Activated naive CD4-positive, alpha-beta T cell treated with anti-CD3 and anti-CD28 coated beads, Interleukin-2, amount 10 ng/mL, durations not matched to agents 5 hours and 36 hours (primary cell): ENCODE measurements at places on chromosomes 7 and 10. TPM values are rescaled to one million over a fixed set of nuclear protein-coding genes. Genes with fewer than 3 reads are reported as not detected.

TMEM196 gene
- total RNA-seq = not detected

GSTO2 gene
- 0.72 TPM for total RNA-seq

POLR2J2 gene
- 12.5 TPM for total RNA-seq

TMEM176A gene
- not detected for total RNA-seq

MRC1 gene
- not detected for total RNA-seq

FAM13C gene
- total RNA-seq = not detected

VSTM2A gene
- not detected for total RNA-seq

CEP55 gene
- total RNA-seq = 50.5 TPM

MGMT gene
- 21.1 TPM for total RNA-seq

ACTL6B gene
- not detected for total RNA-seq

PGAM2 gene
- 0.25 TPM for total RNA-seq

SPAM1 gene
- not detected for total RNA-seq

SORBS1 gene
- total RNA-seq = 0.77 TPM

RSPH10B gene
- not detected for total RNA-seq

LGI1 gene
- not detected for total RNA-seq

IGFBP1 gene
- not detected for total RNA-seq

DDC gene
- total RNA-seq = not detected

LRRC18 gene
- not detected for total RNA-seq

CALML3 gene
- total RNA-seq = not detected

CTAGE4 gene
- total RNA-seq = 4.5 TPM

CACNB2 gene
- not detected for total RNA-seq

PLA2G12B gene
- not detected for total RNA-seq

TRIM50 gene
- not detected for total RNA-seq

EBLN1 gene
- not detected for total RNA-seq

SLC18A3 gene
- not detected for total RNA-seq

IQUB gene
- total RNA-seq = not detected

RBP4 gene
- total RNA-seq = not detected

LIPF gene
- total RNA-seq = not detected

CHST3 gene
- 0.05 TPM for total RNA-seq

SYT15 gene
- 0.78 TPM for total RNA-seq

FZD1 gene
- 0.72 TPM for total RNA-seq

CCL24 gene
- not detected for total RNA-seq

ACBD7 gene
- total RNA-seq = 4.4 TPM

GHRHR gene
- total RNA-seq = not detected

CALHM1 gene
- total RNA-seq = 0.29 TPM

CHAT gene
- total RNA-seq = not detected

SLC26A3 gene
- total RNA-seq = not detected

ANKRD61 gene
- total RNA-seq = not detected

STEAP1 gene
- total RNA-seq = not detected

GOT1 gene
- 22.2 TPM for total RNA-seq

ZNF503 gene
- not detected for total RNA-seq

PROSER2 gene
- 0.26 TPM for total RNA-seq

PLXNA4 gene
- total RNA-seq = 42.2 TPM

SLC26A5 gene
- not detected for total RNA-seq

CDHR3 gene
- 3.0 TPM for total RNA-seq

CPEB3 gene
- total RNA-seq = 2.3 TPM

PAPOLB gene
- not detected for total RNA-seq

SLC29A3 gene
- 3.4 TPM for total RNA-seq

SGCE gene
- 0.25 TPM for total RNA-seq

LDB3 gene
- not detected for total RNA-seq

NRP1 gene
- 0.51 TPM for total RNA-seq

GNAT3 gene
- not detected for total RNA-seq
